ENCODE measurements at places on chromosomes 1 and 21.

DNA sequence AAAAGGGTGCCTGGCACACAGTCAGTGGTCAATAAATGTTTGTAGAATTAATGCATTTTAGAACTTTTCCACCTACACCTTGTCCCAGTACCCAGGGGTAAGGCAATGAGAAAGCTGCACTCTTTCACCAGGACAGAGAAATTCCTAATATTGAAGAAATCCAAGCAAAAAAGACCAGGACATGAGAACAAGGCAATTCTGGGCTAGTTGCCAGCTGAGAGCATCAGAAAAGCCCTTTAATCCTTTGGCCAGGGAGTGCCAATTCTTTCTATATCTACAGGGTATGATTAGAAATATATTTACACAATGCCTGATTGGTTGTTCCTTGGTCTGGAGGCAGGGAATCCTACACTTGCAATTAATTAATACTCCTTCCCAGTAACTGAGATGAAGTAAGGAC, 492.4 kb upstream of the NFIA start:
- DNase-seq: no peak

GRCh38 chr1:211476200-211476849, 15.6 kb downstream of the RD3 start:
- peak; percentile 62 for DNase-seq

DNA sequence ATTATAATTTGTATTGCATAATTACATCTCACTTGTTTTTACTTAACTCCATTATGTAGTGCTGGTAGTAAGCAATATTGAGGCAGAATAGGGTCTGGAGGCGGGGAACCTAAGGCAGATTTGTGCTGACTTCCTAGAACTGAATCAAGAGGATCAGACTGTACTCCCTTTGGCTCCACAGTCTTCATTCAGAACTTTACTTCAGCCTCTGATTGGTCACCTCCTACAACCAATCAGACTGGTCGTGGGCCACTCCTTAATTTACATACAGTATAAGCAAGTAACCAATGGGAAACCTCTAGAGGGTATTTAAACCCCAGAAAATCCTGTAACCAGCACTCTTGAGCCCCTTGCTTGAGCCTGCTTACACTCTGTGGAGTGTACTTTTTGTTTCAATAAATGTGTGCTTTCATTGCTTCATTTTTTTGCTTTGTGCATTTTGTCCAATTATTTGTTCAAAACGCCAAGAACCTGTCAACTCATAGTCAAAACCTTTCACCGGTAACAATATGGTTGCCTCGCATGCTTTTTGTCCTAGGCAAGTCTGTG, 31.6 kb downstream of the ZBTB8OS start:
- DNase-seq: no peak

DNA sequence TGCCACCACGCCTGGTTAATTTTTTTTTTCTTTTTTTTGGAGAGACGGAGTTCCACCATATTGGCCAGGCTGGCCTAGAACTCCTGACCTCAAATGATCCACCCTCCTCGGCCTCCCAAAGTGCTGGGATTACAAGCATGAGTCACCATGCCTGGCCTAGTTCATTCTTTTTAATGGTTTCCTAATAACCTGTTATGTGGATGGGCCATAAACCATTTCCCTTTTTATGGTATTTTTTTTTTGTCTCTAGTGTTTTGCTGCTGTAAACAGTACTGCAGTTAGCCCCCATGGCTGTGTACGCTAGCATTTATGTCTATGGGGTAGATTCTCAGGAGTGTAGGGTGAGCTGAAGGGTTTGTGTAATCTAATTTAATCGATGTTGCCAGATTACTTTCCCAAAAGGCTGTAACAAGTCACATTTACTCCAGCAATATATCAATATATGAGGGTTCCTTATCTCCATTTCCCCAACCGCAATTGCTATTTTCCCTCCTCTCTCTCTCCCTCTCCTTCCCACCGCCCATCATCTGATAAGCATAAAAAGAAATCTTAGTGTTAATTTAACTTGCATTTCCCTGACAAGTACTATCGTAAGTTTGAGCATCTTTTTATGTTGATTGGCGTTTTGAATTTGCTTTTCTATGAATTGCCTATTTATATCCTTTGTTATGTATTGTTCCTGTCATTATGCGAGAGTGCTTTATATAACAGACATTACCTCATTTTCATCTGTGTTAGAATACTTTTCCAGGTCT, 28.7 kb downstream of the RCSD1 start:
- DNase-seq: no peak

GRCh38 chr1:91863498-91863897, 22.5 kb downstream of the TGFBR3 start:
- no peak for DNase-seq

- no peak for DNase-seq
Measured at GRCh38 chr1:151324390-151324930, 2.8 kb downstream of the PI4KB start.

DNA sequence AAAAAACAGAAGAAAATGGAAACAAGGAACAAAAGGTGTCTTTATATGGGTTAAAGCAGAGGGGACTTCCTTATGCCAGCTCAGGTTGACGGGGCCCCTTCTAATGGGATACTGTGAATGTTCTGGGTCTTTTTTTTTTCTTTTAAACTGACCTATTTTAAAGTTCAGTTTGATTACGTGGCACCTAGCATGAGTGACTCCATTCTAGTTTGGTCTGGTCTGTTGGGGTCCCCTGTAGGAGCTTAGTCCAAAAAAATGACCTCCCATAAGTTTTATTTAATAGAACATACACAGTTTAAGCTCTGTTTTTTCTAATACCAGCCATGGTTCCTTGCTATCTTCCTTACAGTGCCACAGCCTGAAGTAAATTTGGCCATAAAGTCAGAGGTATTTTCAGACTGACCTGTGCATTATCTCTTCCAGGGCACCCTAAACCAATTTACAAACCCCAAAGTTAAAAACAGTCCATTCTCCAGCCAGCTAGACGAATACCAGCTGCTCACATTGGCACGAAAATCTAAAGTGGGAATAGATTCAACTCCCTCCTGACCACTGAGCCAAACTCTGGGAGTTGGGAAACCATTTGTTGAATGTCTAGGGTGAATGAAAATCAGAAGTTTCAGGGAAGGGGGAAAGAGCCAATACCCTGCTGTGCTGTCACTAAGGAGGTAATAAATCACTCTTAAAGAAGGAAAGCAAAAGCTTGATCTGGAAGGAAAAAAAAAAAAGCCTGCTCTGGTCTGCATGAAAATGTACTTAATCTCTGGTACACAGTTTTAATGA, 42.4 kb downstream of the AKNAD1 start:
- no peak for DNase-seq

- DNase-seq: no peak
Measured at GRCh38 chr1:12138196-12139168, 28.3 kb upstream of the TNFRSF1B start.

GRCh38 chr1:58978096-58978495, 194.2 kb upstream of the JUN start:
- no peak for DNase-seq

DNA sequence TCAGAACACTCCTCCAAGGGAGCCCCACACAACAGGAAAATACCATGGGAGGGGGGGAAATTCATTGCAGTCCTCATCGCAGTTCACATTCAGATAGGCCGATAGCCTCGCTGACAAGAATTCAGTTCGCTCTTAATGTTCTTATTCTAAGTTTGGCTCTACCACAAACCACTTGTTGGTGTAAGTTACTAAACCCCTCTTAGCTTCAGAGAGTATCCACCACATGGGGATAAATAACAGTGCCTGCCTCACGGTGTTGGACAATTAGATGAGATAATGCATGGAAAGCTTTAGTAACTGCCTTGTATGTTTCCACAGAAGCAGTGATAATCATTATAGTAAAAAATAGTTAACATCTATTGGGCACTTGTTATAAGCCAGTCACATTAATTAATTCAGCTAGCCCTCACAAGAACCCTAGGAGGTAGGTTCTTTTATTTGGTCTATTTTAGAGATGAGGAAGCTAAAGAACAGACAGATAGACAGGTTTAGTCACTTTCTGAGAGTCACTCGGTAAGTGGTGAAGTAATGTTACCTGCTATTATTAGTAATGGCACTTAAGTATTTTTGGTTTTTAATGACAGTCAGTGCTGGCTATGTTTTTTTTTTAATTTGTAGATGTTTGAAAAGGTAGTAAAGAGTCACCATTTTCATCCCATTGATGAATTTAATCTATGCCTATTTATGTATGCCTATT, 10.1 kb downstream of the VAV3 start:
- peak; percentile 48 for DNase-seq

DNA sequence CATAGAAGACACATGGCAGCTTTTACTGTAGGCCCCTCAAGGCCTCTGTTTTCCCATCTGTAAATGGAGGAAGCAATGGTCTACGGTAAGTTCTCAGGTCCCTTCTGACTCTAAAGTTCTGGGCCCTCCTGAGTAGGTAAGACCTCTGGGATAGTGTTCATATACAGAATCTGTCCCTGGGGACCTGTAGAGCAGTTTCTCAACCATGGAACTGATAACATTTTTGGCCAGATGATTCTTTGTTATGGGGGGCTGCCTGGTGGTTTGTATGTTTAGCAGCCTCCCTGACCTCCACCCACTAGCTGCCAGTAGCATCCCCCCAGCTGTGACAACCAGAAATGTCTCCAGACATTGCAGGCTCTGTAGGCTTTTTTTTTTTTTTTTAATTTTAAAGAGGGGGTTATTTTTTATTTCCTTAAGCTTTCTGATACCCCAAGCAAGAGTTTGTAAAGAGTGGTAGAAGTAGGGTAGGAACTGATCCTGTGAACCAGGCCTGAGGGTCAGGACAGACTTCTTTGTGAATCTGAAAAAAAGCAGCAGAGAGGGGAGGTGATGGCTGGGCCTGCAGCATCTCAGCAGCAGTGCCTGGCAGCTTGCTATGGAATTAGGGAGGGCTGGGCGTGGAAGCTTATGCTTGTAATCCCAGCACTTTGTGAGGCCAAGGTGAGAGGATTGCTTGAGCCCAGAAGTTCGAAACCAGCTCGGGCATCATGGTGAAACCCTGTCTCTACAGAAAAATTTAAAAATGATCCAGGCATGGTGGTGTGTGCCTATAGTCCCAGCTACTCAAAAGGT, 20.2 kb upstream of the TCEA3 start:
- DNase-seq: no peak

GRCh38 chr1:42221952-42222606, 57.5 kb upstream of the GUCA2A start:
- no peak for DNase-seq

- DNase-seq: no peak
Measured at GRCh38 chr1:7320661-7321060, 450.4 kb upstream of the VAMP3 start.

- no peak for DNase-seq
Measured at GRCh38 chr21:28442085-28442484, 550.6 kb downstream of the LTN1 start.

DNA sequence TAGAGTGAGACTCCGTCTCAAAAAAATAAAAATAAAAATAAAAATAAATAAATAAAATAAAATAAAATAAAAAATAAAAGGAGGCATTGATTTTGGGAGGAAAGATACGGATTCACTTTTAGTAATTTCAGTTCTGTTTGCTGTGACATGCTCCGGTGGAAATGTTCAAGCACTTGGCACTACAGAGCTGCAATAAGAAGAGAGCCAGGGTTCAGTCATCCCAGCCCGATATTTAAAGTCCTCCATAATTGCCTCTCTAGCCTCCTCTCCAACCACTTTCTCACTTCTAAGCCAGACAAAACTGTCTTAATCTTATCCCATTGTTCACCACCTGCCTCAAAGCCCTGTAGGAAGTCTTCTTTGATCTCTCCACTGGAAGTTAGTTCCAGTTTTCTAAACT, 55.0 kb upstream of the MACF1 start:
- DNase-seq: no peak

DNA sequence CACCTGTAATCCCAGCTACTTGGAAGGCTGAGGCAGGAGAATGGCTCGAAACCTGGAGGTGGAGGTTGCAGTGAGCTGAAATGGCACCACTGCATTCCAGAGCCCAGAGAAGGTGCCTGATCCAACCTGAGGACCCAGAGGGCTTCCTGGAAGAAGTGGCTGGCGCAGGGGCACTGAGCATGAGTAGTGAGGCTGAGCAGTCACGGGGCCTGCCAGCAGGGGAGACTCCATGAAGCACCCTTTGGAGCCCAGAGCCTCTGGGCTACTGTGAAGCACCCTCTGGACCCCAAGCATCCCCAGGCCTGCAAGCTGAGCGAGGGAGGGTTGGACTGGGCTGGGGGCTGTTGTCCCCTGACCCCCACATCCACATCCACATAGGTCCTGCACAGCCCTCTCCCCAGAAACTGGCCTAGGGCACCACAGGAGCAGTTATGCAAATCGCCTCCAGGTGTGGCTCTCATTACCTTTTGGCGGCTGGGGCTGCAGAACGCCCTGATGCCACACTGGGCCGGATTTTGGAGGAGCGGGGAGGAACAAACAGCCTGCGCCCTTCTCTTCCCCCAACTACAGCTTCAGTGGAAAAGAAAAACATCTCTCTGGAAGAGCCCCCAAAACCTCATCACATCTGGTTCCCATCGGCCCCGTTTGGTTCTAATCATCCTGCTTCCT, 78.2 kb upstream of the TARDBP start:
- DNase-seq: no peak

GRCh38 chr1:212437179-212437798, 4.6 kb downstream of the NENF start:
- DNase-seq: no peak

All from immature natural killer cell (primary cell).